ENCODE measurements at places on chromosomes 2 and 18.

DNA sequence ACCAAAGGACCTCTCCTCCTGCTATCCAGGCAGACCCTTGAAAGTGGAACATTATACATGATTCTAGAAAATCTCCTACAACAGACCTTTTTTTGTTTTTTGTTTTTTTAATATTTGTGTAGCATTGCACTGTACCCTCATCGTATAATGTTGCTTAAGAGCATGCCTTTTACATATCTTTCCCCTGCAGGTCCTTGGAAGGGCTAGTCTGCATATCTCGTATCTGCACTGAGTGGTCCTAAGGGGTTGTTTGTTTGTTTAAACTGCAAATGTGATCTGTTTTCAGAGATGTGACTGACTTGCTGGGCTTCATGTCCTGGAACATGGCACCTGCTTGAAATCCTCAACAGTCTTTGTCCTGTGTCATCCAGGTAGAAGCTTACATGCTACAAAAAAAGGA lies 204.1 kb downstream of the FAM210A start:
- no peak for DNase-seq

- no peak for DNase-seq
Measured at GRCh38 chr2:2788076-2788475, 457.0 kb upstream of the MYT1L start.

GRCh38 chr2:5365871-5366461 lies 326.2 kb upstream of the SOX11 start:
- peak; percentile 17 for DNase-seq

GRCh38 chr2:227610123-227610522 lies 4.5 kb downstream of the SCYGR3 start:
- no peak for DNase-seq

- DNase-seq, result no peak
Measured at GRCh38 chr2:210049831-210050230, 47.4 kb downstream of the RPE start.

GRCh38 chr2:182642328-182642727 lies 73.7 kb upstream of the DNAJC10 start:
- peak; percentile 10 for DNase-seq

DNA sequence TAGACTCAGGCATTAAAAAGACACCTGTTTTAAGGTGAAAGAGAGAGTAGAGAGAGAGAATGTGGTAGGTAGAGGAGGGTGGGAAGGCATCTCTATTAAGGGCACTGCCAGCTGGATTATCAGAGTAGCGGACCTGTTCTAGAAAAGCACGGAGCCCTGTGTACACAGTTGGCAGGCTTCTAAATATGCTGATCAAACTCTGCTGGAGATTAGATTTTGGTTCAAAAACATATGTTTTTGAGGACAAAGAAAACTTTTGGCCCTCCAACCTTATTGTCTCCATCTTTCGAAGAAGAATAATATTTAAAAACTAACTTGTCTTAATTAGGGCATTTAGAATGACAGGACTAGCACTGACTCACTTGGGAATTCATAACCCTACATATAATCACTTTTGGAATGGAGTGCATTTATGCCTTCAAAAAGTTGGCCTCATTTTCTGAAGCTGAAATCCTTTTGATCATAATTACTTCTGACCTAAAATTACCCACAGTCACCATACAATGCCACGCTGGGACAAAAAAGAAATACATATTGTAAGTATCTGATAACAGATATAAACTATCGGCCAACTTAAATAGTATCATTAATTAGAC lies 254.6 kb downstream of the MEIS1 start:
- DNase-seq, result no peak

DNA sequence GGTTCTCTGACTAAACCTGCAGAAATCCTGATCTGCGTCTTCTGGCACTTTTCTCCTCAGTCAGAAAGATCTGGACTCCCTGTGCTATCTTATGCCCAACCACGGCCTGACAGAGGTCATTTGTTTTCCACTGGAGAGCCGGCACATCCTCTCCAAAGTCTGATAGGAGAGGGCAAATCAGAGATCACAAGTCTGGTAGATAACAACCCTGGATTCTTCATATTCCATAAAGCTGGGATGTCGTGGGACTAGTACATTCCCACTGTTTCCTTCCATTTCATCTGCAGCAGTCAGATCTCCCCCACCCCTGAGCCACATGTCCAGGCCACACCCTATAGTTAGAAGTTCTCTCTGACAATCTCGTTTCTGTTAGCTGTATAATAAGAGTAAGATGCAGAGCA lies 157.0 kb downstream of the MGAT5 start:
- no peak for DNase-seq

DNA sequence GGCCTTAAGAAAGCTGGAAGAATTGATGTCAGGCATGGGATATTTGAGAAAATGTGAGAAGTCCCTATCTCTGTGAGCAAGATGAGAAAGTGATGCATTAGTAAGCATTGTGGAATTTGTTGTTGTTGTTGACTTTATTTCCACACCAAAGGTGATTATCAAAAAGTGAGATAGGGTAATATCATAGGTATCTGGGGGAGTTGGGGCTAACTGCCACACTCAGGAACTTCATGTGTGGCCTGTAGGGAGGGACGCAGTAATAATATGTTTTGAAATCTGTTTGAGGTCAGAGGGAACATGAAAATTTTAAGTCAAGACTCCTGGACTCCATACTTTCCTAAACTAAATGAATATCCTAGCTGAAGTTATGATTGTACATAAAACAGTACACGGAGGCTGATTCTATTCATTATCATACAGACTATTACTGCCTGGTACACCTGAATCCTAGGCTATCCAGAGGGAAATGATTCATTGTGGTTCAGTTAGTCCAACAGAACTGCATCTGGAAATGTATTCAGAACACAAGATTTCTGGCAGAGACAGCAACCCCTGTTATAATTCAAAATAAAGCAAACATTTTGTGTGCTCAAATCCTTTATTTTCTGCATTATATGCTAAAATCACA lies 304.8 kb downstream of the CPS1 start:
- no peak for DNase-seq

DNA sequence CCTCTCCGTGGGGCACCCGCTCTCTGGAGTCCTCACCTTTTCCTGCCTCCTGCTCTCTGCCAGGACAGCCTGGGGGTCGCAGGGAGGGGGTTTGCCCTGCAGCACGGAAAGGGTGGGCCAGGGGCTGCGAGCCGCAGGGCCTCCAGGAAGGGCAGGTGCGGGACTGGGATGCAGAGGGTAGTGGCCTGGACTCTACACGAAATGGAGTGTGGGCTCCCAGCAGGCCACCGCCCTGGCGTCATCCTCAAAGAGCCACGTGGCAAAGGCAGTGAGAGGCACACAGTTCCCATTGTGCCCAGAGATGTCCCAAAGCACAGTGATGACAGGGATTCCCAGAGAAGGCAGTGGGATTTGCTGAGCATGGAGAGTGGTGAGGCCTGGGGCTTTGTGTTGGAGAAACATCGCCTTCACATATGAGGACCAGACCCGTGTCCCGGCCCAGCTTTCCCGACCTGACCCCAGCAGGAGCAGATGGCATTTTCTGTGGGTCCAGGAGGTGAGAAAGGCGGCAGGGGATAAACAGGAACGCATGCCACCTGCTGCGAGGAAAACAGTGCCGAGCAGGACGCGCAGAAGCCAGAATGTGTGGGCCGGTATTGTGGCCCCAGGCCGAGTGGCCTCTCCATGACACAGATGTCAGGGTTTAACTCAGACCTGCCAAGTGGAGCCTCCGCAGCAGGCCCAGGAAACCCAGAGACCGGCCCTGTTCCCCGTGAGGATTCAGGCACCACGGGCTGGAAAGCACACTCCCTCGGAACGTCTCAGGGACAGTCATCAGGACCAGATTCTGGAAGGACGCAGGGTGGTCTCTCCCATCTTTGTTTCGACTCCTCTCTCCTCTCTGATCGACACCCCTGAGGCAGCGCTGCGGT lies 855.5 kb upstream of the SALL3 start:
- no peak for DNase-seq

- DNase-seq, result no peak
Measured at GRCh38 chr2:1656326-1656960, 87.9 kb downstream of the PXDN start.

DNA sequence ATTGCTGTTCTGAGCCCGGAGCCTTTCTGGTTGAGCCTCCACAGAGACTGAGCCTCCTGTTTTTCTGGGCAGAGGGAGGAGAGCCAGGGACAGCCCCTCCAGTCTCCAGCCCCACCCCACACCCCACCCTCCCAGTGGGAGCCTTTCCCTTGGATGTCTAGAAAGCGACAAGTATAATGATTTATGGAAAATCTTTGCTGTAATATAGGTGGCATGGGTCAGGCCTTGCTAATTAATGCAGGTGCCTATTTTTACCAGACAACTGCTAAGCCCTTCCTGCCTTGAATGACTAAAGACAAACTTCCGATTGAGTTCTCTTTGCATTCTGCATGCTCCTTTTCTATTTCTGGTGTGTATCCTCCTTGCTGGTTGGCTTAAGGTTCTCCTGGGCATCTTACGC lies 43.1 kb downstream of the MERTK start:
- DNase-seq, result no peak

DNA sequence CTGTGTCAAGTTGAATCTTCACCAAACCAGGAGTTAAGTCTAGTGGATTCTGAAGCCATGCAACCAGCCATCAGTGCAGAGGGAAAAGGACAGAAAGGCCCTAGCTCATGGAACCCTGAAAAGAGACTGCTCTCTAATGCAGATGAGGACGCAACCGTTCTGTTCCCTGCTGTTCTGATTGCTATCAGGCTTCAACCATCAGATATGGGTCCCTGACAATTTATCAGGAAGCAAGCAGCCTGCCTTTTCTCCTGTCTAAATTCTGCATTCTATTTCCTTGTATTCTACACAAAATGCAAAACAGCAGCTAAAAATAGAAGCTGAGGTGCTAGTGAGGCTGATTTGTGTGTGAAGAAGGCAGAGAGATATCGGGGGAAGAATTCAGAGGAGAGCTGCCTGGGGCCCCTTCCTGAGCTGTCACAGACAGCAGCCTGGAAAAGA lies 68.4 kb upstream of the RTN4 start:
- DNase-seq, result no peak

DNA sequence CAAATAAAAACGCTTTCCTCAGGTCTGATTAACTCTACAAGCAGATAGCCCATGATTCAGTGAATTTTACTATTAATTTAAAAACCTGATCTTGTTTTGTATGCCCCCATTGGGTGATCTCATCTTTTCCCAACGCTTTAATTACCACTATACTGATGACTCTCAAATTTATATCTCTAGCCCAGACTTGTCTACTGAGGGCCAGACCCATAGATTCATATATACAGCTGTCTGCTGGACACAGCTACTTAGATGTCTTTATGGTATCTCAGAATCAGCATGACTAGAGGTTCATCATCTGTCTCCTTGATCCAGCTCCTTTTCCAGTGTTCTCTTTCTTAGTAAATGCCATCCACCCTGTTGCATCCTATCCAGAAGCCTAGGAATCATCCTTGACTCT lies 33.8 kb downstream of the TAF1B start:
- no peak for DNase-seq

GRCh38 chr2:206856513-206856912 lies 82.8 kb upstream of the CPO start:
- DNase-seq, result no peak

GRCh38 chr2:101435001-101435862 lies 39.7 kb downstream of the RFX8 start:
- DNase-seq, result no peak

GRCh38 chr18:808086-808485 lies 4.0 kb downstream of the YES1 start:
- DNase-seq, result no peak

DNA sequence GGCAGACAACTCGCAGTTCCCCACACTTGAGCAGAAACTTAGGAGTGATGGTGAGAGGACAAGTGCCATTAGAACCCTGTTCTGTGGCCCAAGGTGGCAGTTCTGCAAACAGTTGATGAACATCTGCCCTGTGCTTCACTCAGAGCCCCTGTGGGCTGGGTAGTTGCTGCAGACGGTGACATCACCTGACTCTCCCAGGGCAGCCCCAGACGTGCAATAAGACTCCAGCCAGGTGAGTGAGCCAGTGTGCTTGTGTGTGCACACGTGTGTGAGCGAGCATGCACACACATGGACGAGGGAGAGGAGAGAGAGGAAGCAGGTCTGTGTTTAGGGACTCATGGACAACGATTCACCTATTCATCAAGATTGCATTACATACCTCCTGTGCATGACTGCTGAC lies 136.0 kb upstream of the GLI2 start:
- no peak for DNase-seq

- DNase-seq, result no peak
Measured at GRCh38 chr2:39008665-39009064, 112.2 kb downstream of the SOS1 start.

- DNase-seq, result no peak
Measured at GRCh38 chr2:130891966-130892365, 55.3 kb downstream of the ARHGEF4 start.

DNA sequence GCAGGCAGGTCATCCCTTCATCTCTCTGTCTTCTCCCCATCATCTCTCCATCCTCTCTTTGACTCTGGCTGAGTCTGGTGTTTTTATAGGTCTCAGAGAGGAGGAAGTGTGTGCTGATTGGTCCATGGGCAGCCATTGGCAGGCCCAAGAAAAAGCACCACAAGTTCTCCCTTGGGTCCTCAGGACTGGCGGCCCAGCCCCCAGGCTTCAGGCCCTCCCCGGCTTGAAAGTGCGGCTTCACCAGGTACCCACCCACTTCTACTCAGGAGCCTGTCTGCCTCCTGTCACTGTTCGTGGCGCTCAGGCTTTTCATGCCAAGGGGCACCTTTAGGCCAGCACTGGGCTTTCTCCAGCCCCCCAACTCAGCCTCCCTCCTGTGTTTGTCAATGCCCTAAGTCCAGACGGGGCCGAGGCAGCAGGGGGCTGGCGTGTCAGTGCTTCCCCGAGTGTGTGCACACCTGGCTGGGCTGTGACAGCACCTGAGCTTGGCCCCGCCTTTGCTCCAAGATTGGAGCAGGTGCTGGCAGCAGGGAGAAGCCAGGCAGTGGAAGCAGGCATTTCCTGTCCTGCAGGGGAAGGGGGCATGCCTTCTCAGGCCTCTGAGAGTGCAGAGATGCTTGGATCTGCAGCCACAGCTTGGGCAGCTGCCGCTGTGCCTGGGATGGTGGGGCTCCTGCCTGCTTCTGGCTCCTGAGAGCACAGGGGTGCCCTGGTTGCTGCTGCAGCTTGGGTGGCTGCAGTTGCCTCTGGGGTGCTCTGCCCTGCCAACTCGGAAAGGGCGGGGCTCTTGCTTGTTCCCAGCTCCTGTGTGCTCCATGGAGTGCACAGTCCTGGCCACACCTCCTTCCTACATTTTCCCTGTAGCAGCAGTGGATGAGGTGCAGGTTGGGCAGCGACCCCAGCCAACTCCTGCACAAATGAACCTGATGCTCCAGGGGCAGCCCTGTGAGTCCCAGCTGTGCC lies 34.1 kb downstream of the FBXO48 start:
- no peak for DNase-seq

- no peak for DNase-seq
Measured at GRCh38 chr2:51212374-51212773, 180.4 kb upstream of the NRXN1 start.

- DNase-seq, result no peak
Measured at GRCh38 chr2:230434677-230435324, 18.8 kb downstream of the SP100 start.

GRCh38 chr2:99743146-99743545 lies 253.3 kb upstream of the REV1 start:
- DNase-seq, result no peak

DNA sequence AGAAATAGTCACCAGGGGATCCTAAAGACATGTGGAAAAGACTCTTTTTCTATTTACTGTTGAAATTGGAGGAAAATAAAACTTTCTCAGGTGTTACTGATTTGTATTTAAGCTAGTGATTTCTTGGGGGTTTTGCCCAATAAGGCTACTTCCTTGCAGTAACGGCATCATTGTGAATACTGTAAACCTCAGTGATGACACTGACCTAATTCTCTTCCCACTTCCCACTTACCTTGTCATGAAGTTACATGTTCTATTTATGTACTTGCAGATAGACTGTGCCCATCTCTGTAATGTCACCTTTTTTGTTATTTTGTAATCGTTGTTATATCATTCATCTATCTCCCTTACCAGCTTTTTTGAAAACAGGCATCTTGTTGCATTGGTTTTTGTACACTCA lies 134.5 kb downstream of the KIAA1328 start:
- no peak for DNase-seq
